ENCODE measurements at places on chromosomes 13 and 19.
A peak's percentile ranks its signal among the peaks of the same experiment; 100 is the strongest.

- no peak for DNase-seq
These were observed 1.4 kb downstream of the ZNF699 start for GRCh38 chr19:9308091-9308770.

- peak; percentile 19 for DNase-seq
These were observed 857 bp downstream of the IER2 start for GRCh38 chr19:13150931-13151604.

GRCh38 chr19:18299654-18300053, 18.2 kb upstream of the JUND start:
- no peak for DNase-seq

DNA sequence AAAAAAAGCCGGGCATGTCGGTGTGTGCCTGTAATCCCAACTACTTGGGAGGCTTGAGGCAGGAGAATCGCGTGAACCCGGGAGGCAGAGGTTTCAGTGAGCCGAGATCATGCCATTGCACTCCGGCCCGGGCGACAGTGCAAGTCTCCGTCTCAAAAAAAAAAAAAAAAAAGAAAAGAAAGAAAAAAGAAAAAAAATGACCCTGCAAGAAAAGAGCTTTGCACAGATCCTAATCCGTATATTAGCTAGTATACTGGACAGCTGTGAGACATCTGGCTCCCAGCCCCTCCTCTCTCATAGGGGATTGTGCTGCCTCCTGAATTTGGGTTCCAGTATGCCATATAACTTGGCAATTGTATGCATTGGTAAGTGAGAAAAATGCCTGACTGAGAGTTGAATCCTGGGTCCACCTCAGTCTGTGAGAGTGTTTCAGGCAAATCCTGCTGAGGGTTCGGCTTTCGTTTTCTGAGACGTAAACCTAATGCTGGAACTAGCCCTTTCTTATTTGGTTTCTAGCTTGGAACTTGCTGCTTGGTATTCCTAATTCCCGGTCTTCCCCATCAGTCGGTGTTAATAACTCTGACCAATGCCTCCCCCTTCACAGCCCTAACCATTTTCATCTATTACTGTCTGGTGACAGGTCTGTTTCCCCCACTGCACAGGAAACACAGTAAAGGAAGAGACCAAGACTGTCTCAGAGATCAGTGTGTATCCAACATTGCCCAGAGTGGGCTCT, 1.3 kb upstream of the AKT2 start:
- DNase-seq = no peak

DNA sequence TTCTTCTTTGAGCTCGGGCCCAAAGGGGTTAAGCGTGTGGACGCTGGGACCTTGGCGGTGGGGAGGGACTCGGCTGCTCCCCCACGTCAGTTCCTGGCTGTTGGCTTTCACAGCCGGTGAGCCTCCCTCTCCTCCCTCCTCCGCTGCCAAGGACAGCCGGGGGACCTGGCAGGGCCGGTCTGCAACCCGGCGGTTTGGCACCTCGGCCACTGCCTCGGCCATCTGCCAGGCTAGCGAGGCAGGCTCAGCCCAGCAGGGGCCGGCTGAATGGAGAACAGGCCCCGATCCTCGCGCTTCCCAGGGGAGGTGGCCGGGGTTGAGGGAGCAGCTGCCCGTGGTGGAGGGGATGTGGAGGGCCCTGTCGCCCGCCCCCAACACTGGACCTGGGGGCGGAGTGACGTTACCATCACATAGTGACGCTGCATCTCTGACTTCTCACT, 5.0 kb downstream of the TLE5 start:
- DNase-seq = no peak

DNA sequence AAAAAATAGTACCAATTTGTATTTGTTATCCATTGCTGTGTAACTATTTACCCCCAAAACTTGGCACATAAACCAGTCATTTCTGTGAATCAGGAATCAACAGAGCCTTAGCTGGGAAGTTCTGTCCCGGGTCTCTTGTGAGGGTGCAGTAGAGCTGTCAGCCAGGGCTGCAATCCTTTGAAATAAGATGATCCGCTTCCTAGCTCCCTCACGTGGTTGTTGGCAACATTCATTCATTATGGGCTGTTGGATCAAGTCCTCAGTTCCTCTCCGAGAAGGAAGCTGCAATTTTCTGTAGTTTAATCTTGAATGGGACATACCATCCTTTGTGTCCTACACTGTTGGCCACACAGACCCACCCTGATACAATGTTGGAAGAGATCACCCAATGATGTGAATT, 277.2 kb downstream of the SUCLA2 start:
- DNase-seq = no peak

All from activated CD4-positive, alpha-beta T cell treated with anti-CD3 and anti-CD28 coated beads, Interleukin-2, amount 50 U/mL, for 1 hour (primary cell).